ENCODE measurements at places on chromosomes 2 and 18.

DNA sequence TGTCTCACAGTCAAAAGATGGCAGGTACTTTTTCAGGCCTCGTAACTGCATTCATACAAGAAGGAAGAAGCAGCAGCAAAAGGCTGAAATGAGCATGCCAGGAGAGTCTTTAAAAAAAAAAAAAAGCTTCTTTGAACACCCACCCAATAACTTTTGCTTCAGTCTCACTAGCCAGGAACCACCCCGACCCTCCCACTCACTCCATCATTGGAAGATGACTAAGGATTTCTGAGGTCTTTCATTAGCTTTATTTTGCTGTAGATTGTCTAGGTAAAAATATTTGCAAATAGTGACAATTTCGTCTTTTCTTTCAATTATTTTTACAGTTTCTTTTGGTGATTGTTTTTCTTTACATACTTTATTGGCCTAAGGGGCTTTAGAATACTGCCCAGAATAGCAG lies 37.9 kb downstream of the RBBP8 start:
- DNase-seq: no peak

GRCh38 chr2:48707466-48707865 lies 48.1 kb downstream of the LHCGR start:
- no peak for DNase-seq

GRCh38 chr2:241036397-241036963 lies 38.1 kb downstream of the SNED1 start:
- no peak for DNase-seq

DNA sequence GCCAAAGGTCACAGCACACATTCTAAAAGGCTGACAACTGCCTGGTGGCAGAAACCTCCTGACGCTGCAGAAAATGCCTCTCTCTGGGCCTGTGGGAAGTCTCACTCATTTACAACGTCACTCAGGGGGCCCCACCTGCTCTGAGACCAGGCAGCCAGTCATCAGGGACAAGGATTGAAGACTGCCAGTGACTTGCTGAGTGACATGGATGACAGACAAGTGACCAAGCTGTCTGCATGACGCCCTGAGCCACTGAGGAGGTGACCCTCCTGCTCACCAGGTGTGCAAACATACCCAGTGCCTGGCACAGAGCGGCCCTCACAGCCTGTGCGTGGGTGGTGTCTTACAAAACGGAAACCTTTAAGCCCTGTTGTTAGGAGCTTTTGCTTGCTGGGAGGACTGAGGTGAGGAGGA lies 392.4 kb downstream of the TNS1 start:
- DNase-seq: no peak

- DNase-seq: no peak
Observed at GRCh38 chr2:22360735-22361374, 1024.1 kb upstream of the KLHL29 start.

DNA sequence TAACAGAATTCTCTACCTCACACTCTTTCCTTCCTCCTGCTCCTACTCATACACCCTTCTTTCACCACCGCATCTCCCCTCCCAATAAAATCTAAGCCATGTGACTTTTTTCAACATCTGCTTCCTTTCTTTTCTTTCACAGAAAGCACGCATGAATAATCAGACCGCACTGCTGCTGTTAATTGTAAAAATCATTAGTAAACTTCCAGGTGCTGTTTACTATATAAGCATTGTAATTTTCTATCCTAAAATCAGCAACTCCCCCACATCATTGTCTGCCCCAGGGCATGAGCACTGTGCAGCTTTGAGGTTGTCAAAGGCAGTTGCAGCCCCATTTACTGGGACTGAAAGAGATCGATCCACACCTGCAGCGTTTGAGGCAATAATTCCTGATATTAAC lies 782.6 kb upstream of the ID2 start:
- DNase-seq: no peak

- no peak for DNase-seq
Observed at GRCh38 chr18:62125702-62126101, 61.2 kb downstream of the PIGN start.

GRCh38 chr2:192773044-192773443 lies 578.3 kb upstream of the TMEFF2 start:
- DNase-seq: no peak

GRCh38 chr18:26482569-26482968 lies 65.8 kb downstream of the KCTD1 start:
- no peak for DNase-seq

- DNase-seq: no peak
Observed at GRCh38 chr2:144049137-144049536, 470.8 kb downstream of the ZEB2 start.

DNA sequence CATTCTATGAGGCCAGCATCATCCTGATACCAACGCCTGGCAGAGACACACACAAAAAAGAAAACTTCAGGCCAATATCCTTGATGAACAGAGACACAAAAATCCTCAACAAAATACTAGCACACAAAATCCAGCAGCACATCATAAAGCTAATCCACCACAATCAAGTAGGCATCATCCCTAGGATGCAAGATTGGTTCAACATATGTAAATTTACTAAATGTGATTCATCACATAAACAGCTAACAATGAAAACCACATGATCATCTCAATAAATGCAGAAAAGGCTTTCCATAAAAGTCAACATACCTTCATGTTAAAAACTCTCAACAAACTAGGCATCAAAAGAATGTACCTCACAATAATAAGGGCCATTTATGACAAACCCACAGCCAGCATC lies 65.3 kb downstream of the WDPCP start:
- DNase-seq: no peak

DNA sequence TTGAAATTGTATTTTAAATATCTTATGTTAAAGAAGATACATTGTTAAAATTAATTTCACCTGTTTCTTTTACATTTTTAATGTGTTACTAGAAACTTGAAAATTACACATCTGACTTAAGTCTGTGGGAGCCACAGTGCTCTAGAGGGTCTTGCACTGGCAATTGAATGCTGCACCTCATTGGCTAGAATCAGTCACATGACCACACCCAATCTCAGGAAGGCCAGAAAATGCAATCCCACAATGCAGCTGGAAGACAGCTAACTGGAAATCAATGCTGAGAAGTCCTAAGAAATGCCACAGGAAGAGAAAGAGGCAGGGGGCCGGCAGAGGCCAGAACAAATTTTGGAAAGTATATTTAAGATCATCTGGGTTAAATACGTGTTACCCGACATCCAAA lies 189.2 kb upstream of the POU3F3 start:
- DNase-seq: no peak

- DNase-seq: no peak
Observed at GRCh38 chr2:44166096-44166495, 2.6 kb upstream of the PPM1B start.

GRCh38 chr2:175914846-175915245 lies 87.2 kb downstream of the LNPK start:
- DNase-seq: no peak

- DNase-seq: no peak
Observed at GRCh38 chr2:232761301-232761907, 15.0 kb downstream of the KCNJ13 start.

DNA sequence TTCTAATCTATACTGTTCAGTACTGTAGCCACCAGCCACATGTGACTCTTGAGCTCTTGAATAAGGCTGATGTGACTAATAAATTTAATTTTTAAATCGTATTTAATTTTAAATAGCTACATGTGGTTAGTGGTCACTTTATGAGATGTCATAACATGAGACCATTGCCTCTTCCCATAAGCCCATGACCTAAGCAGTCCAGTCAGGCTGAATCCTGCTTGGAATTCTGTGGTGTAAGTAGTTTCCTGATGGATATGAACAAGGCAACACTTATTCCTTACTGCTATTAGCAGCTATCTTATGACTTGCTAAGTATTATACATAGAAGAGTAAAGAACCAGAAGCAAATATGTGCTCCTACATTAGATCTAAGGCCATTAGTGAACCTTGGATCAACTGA lies 150.0 kb downstream of the DIS3L2 start:
- DNase-seq: no peak

DNA sequence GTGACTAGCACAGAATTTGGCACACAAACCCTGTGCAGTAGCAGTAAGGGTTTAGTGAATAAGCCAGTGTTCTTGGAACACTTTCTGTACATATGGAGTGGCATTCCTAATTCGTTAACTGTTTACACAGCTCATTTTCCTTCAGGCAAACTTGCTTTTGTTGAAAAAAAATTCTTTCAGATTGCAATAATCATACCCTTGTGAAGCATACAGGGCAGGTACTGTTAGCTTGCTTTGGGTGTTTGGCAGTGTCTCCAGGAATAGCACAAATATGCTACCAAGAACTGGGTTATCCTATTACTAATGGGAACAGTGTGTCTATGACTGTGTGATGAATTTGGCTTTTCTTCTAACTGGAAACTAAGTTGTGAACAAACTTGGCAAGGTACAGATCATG lies 33.4 kb downstream of the UGP2 start:
- DNase-seq: no peak

- no peak for DNase-seq
Observed at GRCh38 chr2:215712219-215712868, 276.5 kb upstream of the FN1 start.

DNA sequence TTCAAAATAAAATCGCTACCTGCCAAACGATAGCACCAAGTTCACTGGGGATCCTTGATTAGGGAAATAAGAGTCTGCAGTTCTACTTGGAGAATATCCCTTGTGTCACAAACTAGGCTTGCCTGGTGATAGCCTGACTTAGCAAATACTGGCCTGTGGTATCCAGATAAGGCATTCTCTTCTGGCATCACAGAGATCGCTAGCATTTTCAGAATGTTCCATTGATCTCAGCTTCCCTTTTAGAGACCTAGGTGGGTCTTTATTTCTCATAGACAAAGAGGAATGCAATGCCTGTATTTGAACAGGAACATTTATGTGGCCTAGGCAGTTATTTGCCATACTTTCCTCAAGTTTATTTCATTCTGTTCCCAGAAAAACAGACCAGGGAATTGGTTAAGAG lies 349.1 kb downstream of the STK39 start:
- DNase-seq: no peak

DNA sequence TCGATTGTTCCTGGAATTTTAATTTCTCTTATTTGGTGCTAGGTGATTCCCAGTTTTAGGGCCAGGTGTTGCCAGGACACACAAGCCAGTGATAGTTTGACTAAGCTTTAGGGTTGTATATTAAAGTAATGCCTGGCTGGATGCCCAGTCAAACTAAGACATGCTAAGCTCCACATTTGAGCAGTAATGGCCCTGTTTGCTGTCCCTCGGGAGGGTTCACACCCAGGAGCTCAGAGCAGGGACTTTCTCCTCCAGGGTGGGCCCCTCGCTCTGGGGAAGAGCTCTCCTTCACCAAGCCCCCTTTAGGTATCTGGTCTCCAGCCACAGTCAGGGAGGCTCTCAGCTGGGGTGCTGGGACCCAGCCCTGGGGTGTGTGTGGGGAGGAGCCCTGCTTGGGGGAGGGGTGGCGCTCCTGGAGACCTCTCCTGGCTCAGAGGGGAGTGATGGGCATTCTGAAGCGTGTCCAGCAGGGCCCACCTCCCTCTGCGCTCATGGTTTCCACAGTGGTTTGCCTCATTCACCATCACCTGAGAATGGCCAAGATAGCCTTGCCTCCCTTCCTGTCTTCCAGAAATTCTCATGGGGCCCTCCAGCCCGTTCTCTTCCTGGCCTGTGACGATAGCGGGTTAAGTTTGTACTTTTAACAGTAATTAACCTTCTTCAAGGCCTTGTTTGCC lies 31.7 kb downstream of the INPP4A start:
- DNase-seq: no peak

GRCh38 chr2:3633982-3634595 lies 23.9 kb upstream of the ALLC start:
- DNase-seq: no peak

DNA sequence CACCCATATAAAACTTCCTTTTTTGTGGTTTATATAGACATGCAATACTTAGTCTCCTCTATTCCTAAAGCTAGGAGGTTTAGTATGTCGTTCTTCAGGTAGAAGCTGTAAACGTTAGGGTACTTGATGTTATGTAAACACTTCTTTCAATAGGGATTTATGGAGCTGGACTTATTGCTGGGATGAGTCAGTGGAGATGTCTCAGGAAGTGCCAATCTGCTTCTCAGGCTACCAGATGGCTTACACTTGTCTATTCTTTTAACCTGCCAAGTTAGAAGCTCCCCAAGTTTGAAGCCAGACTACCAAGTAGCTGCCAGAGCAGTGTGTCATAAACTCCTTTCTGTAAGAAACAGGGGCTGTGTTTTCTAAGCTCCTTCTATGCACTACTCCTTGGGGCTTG lies 756.5 kb upstream of the LRRTM1 start:
- no peak for DNase-seq

DNA sequence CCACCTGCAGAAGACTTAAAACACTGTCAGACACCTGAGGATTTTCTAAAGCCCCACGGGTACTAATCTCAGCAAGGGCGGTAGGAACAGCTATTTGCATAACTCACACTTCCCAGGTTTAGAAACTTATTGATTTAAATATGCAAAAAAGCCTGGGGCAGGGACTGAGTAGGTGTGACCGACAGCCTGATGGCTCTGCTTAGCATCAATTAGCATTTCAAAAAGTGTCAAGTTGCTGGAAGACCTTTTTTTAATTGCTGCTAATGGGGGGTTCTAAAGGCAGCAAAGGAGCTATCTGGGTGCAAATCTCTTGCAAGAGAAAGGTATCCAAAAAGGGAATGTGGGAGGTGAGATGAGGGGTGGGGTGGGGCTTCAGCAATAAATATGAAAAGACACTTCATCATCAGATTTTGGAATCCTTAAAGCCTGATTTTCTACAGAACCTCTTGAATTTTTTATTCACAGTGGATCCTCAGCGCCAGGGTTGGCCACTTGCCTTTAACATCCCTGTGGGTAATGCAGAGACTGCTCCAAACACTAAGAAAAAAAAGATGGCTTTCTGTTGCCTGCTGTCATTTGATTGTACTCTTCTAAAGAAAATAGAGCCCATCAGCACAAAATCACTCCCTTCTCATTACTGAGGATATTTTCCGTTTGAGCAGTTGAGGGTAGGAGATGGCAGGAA lies 121.1 kb upstream of the RMP24 start:
- no peak for DNase-seq

- no peak for DNase-seq
Observed at GRCh38 chr2:122007126-122007525, 251.7 kb downstream of the TSN start.

DNA sequence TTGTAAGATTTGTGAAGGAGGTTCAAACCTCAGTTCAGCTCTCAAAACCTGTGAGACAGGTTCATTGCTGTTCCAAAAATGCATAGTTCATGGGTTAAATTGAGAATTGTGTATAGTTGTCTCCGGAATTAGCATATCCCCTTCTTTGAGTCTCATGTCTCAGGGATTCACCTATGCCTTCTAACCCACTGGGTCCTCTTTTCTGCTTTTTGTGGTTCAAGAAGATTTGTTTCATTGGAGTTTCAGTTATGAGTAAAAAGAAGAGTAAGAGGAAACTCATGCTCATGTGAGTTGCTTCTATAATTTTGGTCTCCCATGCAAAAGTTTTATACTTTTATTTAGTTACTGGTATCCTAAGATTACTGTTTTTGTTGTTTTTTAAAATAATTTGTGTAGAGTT lies 1219.8 kb upstream of the ZEB2 start:
- no peak for DNase-seq

DNA sequence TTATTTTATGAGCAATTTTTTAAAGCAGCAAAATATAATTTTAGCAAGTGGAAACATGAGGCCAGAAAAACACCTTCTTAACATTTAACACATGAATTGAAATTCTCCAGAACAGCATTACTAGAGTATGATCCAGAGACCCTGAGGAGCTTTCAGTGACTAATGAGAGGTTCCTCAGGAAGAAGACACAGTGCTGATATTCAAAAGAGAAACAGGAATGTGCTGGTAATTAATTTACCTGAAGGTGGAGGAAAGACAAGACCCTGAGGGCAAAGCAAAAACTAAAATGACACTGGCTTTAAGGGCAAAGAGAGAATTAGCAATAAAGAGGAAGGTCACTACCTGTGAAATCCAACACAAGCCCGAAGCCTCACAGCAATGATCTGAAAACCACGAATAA lies 97.0 kb downstream of the CDH2 start:
- no peak for DNase-seq

GRCh38 chr2:8551622-8552074 lies 130.2 kb upstream of the ID2 start:
- DNase-seq: no peak
